Activated naive CD4-positive, alpha-beta T cell treated with anti-CD3 and anti-CD28 coated beads, Interleukin-2, amount 50 U/mL, for 72 hours (primary cell): ENCODE measurements at places on chromosomes 5 and 9.

DNA sequence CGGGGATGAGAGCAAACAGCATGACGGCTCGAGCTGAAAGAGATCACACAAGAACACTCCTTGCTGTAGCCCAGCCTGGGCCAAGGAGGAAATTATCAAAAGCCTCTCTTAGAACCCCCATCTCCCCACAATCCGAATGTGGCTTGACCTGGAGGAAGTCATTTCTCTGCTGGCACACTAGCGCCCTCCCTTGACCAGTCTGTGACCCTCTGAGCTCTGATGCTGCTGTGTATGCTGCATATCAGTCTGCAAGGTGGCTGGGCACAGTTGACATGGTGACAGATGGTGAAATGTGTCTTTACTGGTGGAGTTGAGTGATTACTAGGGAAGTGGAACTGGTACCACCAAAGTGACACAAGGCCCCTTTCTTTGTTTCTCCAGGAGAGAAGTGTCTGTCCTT, 3.3 kb downstream of the SLC46A2 start:
- DNase-seq: no peak

GRCh38 chr5:90264689-90265544, 144.6 kb downstream of the CETN3 start:
- peak; percentile 54 for DNase-seq

DNA sequence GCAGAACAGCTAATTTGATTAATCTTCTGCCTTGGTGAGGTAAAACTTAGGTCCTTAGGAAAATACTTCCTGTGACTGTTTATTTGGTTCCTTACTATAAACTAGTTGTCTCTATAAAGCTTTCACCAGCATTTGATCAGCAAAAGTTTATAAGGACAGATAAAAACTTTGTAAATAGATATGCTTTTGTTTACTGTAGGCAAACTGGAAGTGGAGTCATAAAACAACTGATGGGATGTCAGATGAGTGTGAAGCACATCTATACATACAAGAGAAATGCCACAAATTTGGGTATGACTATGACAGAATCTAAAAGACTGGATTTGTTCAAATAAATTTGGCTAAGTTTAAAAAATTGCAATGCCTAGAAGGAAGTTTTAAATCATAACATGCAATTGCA, 5.5 kb downstream of the PTGER4 start:
- no peak for DNase-seq

- DNase-seq: no peak
Observed at GRCh38 chr5:19619571-19619970, 368.4 kb downstream of the CDH18 start.

- no peak for DNase-seq
Observed at GRCh38 chr5:163532171-163533084, 27.0 kb downstream of the MAT2B start.

DNA sequence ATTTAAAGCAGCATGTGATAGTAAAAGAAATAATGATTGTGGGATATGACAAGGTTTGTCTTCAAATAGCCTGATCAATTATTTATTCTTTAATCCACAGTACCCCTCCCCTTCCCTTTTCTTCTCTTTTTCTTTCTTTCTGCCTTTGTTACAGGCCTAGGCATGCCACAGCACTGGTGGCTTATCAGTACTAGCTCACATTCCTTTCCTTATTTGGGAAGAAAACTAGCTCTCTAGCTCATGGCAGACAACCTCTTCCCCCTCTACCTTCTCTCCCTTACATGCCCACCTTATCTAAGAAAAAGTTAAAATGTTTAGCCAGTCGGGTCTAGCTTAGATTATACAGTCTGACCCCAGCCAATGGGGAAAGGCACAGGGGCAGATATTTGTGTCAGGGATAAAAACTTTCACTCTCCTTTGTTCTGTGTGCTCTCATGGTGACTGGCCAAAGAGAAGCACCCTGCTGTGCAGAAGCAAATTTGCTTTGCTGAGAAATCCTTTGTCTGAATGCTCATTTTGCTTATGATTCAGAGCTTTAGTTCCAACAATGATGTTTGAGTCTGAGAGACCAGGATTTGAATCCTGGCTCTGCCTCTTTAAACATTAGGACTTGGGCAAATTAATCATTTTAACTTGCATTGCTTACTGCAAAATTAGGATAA, 75.8 kb upstream of the CDH12 start:
- DNase-seq: no peak

GRCh38 chr5:87997662-87998061, 271.0 kb downstream of the TMEM161B start:
- no peak for DNase-seq

DNA sequence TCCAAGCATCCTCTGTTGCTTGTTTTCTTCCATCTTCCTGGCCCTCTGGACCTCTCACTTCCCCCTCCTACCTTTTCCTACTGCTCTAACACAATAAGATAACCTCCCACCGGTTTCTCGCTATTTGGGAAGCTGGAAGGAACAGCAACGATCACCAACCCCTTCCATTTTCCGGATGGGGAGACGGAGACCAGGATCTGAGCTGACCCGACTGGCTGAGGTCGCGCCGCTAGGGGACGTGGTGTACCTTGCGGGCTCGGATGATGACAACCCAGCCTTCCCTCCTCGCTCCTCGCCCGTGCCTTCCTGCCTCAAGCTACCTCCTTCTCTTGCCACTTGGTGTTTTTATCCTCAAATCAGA, 1.9 kb downstream of the LPAR1 start:
- DNase-seq: no peak

- no peak for DNase-seq
Observed at GRCh38 chr9:129319938-129320481, 141.9 kb upstream of the IER5L start.

- DNase-seq: no peak
Observed at GRCh38 chr5:153746440-153746839, 256.0 kb downstream of the GRIA1 start.
